ENCODE measurements at places on chromosomes 3 and 15. TPM values are rescaled to one million over a fixed set of nuclear protein-coding genes. Genes with fewer than 3 reads are reported as not detected.

LMAN1L gene
- total RNA-seq = 0.72 TPM

ARHGAP31 gene
- total RNA-seq = 12.7 TPM

GRCh38 chr15:55694652-55695150 is 48.3 kb downstream of the PRTG start:
- DNase-seq = no peak

- no peak for DNase-seq
These were observed 22.3 kb downstream of the HACL1 start for GRCh38 chr3:15579051-15579450.

GRCh38 chr3:9820946-9821345 is 10.9 kb downstream of the TTLL3 start:
- no peak for DNase-seq

ROBO2 gene
- total RNA-seq = not detected

- DNase-seq = no peak
These were observed 19.7 kb downstream of the GPR171 start for GRCh38 chr3:151183265-151183671.

HIGD2B gene
- 0.30 TPM for total RNA-seq

CTDSPL gene
- 7.0 TPM for total RNA-seq

DNA sequence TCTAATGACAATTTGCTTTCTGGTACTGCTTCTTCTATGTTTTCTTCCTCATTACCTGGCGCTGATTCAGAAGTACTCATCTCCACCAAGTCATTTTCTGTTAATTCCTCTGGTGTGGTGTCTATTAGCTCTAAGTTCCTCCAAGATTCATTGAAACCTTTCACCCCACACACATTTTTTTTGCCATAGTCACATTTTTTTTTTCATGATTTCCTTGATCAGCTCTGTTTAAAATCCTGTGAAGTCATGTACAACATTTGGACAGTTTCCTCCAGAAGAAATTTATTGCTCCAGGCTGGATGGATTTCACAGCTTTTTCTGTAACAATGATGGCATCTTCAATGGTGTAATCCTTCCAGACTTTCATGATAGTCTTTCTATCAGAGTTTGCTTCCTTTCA is 243.2 kb upstream of the VEPH1 start:
- no peak for DNase-seq

GRCh38 chr3:180469149-180469548 is 132.8 kb upstream of the TTC14 start:
- DNase-seq = no peak

DNA sequence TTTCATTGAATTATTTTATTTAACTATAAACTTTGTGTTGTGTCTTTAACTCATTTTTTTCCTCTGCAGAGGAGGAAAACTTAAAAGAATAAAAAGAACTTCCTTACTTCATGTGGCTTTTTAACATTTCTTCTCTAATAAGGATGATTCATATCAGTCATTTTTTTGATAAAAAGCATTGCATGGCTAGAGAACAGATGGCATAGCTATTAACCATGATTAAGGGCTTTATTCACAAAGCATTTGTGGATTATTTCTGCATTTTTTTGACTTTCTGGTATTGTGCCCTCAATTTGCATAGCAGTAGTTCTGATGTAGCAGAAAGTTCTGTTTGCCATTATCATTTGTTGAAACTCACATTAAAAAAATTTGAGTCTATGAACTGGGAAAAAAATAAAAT is 540.8 kb downstream of the SI start:
- DNase-seq = no peak

DCP1A gene
- total RNA-seq = 47.1 TPM

DNA sequence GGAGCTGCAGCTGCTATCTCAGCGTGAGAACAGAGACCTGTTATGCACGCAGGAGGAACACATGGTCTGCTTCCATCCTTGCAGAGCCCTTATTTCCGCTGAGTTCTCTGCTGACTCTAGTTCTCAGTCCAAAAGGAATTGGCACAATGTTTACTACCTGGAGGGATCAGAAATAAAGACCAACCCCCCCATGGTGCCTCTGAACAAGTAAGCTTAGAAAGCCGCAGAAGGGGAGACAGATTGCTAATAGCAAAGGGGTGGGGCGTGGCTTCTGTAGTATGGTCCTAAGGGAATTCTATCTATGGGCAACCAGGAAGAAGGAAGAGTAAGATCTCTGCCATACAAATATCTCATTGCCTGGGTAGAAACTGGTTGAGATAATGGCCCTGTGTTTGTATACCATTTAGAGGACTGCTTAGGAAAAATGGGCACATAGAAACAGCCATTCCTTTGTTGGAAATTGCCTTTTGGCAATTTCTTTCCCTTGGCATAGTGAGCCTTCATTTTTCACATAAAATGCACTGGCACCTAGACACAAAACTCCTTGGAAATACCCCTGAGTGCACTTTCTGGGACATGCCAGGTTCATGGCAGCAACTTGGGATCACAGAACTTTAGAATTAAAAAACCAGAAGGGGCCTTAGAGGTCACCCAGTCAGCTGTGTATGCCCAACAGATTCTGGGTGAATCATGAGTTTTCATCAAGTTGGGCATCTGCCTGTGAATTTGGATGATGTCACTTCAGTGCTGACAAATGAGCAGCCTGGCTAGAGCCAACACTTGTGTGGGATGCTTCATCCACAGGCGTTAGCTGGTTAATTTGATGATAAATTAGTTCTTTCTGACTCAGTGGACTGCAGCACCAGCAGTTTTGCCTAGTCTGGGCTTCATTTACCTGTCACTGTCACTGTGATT is 57.4 kb upstream of the STXBP5L start:
- DNase-seq = no peak

CPNE9 gene
- 0.46 TPM for total RNA-seq
